ENCODE measurements at places on chromosomes 4 and X.

DNA sequence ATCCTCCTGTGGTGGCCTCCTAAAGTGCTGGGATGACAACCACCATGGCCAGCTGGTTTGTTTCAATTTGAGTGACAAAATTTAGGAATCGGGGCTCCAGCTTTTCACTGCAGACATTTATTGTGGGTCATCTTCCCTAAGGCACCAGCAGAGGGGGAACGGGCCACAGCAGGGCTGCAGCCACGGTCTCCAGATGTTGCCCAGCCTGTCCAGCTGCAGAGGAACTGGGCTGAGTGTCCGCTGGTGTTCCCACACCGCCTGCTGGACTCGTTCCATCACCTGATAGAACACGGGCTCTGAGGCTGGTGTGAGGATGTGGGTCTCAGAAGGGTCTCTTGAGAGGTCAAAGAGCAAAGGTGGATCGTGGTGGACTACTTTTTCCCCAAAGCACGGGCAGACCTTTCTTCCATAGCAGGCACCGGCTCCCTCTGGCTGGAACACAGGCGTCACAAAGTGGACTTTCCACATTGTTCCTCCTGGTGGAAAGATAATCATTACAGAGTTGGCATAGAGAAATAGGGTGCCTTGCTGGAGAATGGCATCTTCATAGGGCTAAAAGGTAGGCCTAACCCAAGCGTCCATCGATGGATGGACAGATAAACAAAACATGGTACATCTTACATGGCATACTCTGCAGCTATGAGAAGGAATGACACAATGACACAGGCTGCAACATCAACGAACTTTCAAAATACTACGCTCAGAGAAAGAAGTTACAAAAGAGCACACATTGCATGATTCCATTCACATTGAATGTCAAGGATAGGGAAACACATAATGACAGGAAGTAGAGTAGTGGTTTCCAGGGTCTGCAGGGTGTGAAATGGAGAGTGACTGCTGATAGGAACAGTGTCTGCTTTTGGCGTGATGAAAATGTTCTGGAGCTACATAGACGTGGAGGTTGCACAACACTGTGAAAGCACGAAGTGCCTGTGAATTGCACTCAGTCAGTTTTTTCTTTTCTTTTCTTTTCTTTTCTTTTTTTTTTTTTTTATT is 5.9 kb upstream of the ARSD start:
- DNase-seq: peak; percentile 34

GRCh38 chr4:69836287-69836686 is 23.7 kb downstream of the SULT1E1 start:
- DNase-seq: no peak

- DNase-seq: peak; percentile 78
Measured at GRCh38 chr4:55733932-55734331, 85.7 kb upstream of the EXOC1L start.

DNA sequence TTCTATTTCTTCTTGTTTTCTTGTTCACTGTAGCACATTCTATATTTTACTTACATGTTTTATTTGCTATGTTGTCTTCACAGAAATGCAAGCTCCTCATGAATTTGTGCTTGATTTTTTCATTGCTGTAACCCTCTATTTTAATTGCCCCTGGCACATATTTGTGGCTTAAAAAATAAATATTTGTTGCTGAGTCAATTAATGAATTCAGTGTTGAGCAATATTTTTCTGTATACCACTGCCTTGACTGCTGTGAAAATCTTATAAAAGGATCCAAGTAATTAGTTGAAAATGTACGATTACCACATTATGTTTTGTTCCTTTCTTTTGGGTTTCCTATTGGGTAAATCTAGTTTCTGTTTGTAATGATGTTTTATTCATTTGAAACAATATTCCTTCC is 68.5 kb downstream of the FAM47A start:
- DNase-seq: no peak

GRCh38 chr4:19030536-19030935 is 1009.0 kb upstream of the LCORL start:
- no peak for DNase-seq

GRCh38 chrX:69387567-69388487 is 116.3 kb upstream of the NALF2 start:
- peak; percentile 53 for DNase-seq

GRCh38 chrX:137062915-137063617 is 29.3 kb upstream of the GPR101 start:
- DNase-seq: no peak

- no peak for DNase-seq
Measured at GRCh38 chr4:54819034-54819433, 161.3 kb downstream of the KIT start.

DNA sequence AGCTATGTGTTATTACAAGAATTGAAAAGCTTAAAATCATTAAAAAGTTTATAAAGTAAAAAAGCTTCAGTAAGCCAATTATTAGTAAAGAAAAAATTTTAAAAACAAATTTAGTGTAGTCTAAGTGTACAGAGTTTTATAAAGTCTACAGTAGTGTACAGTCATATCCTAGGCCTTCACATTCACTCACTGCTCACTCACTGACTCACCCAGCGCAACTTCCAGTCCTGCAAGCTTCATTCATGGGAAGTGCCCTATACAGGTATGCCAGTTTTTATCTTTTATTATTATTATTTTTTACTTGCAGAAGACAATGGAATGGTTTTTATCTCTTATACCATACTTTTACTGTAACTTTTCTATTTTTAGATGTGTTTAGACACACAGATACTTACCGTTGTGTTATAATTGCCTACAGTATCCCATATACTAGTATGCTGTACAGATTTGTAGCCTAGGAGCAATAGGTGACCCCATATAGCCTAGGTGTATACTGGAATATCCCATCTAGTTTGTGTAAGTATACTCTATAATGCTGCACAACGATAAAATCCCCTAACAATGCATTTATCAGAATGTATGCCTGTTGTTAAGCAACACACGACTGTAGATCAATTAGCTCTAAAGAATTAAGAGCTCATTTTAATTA is 230.7 kb downstream of the DCLK2 start:
- peak; percentile 21 for DNase-seq

DNA sequence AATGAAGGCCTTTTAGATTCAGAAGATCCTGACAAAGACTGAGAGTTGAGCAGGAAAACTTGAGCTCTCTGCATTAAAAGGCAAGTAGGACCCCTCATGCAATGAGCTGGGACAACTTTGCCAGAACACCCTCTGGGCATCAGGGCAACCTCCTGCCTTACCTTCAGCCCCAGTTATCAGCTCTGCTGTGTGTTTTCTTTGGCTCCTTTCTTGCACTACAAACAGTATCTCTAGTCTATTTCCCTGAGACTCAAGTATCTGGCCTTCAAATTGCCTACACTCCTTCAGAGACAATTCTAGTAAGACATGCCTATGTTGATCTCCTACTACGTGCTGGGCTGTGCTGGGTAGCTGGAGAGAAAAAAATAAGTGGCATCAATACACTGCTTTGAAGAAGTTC is 192.2 kb downstream of the MID1IP1 start:
- DNase-seq: no peak

GRCh38 chr4:105140684-105141490 is 5.8 kb upstream of the TET2 start:
- DNase-seq: peak; percentile 51

- DNase-seq: no peak
Measured at GRCh38 chr4:59664771-59665170, 1535.4 kb upstream of the ADGRL3 start.

GRCh38 chr4:3393171-3393570 is 48.6 kb upstream of the HGFAC start:
- no peak for DNase-seq

DNA sequence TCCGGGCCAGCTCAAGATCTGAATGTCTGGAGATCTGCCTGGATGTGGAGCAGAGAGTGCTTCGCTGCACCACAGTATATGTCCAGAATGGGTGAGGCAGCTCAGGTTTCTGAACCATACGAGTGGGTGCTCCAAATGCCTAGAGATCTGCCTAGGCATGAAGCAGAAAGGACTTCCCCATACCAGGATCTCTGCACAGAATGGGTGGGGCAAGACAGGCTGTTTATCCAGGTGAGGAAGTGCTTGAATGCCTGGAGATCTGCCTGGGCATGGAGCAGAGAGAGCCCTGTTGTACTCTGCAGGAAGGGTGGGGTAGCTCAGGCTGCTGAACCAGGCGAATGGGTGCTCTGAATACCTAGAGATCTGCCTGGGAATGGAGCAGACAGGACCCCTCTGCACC is 45.4 kb upstream of the MAGEC2 start:
- DNase-seq: no peak

GRCh38 chr4:106687026-106687425 is 318.4 kb upstream of the GIMD1 start:
- no peak for DNase-seq

Measured in cardiac fibroblast (primary cell).